H1 (cell line): ENCODE measurements at places on chromosomes 2 and 18. TPM values are rescaled to one million over a fixed set of nuclear protein-coding genes. Genes with fewer than 3 reads are reported as not detected.

The E2F6 gene
- 3.8 and 8.3 TPM in 2 replicates for polyA plus RNA-seq

The FBXO41 gene
- 11.2 and 16.3 TPM in 2 replicates for polyA plus RNA-seq

The SKOR2 gene
- 0.05 TPM in 2 replicates for polyA plus RNA-seq

The CYP27C1 gene
- 1.3 and 1.4 TPM in 2 replicates for polyA plus RNA-seq

The LYG2 gene
- polyA plus RNA-seq: not detected in 2 replicates

The FRZB gene
- 4.4 and 5.0 TPM in 2 replicates for polyA plus RNA-seq

The ABCB11 gene
- polyA plus RNA-seq: not detected in 2 replicates

The NT5DC4 gene
- not detected in 2 replicates for polyA plus RNA-seq

The CXCR4 gene
- 1.9 and 2.8 TPM in 2 replicates for polyA plus RNA-seq

The MRO gene
- 0.44 and 0.65 TPM in 2 replicates for polyA plus RNA-seq

The ASXL3 gene
- 0.08 and 0.14 TPM in 2 replicates for polyA plus RNA-seq

The AQP12A gene
- polyA plus RNA-seq: not detected in 2 replicates

The UCN gene
- 0.35 and 0.93 TPM in 2 replicates for polyA plus RNA-seq

The B3GNT7 gene
- polyA plus RNA-seq: 26.4 and 27.7 TPM in 2 replicates

The COL3A1 gene
- 0.06 and 0.11 TPM in 2 replicates for polyA plus RNA-seq

The ARHGAP15 gene
- polyA plus RNA-seq: 0.03 TPM in 1 of 2 replicates, not detected in the other

The PJVK gene
- polyA plus RNA-seq: 1.8 and 2.8 TPM in 2 replicates
